Immature natural killer cell (primary cell): ENCODE measurements at places on chromosomes 12 and 14. TPM values are rescaled to one million over a fixed set of nuclear protein-coding genes. Genes with fewer than 3 reads are reported as not detected.
A peak's percentile ranks its signal among the peaks of the same experiment; 100 is the strongest.

GRCh38 chr12:43316520-43316919 is 235.5 kb downstream of the ADAMTS20 start:
- DNase-seq: no peak

REC8 gene
- polyA plus RNA-seq: 3.8 TPM

TAS2R7 gene
- not detected for polyA plus RNA-seq

MRPL52 gene
- polyA plus RNA-seq: 147 TPM

IRAK3 gene
- 0.53 TPM for polyA plus RNA-seq

LRP6 gene
- polyA plus RNA-seq: not detected

YARS2 gene
- polyA plus RNA-seq: 13.7 TPM

GRCh38 chr12:65631621-65632111 is 192.6 kb upstream of the HMGA2 start:
- DNase-seq: no peak

HSPA2 gene
- polyA plus RNA-seq: 0.73 TPM

FAM186B gene
- polyA plus RNA-seq: not detected

TAS2R8 gene
- polyA plus RNA-seq: not detected

DNA sequence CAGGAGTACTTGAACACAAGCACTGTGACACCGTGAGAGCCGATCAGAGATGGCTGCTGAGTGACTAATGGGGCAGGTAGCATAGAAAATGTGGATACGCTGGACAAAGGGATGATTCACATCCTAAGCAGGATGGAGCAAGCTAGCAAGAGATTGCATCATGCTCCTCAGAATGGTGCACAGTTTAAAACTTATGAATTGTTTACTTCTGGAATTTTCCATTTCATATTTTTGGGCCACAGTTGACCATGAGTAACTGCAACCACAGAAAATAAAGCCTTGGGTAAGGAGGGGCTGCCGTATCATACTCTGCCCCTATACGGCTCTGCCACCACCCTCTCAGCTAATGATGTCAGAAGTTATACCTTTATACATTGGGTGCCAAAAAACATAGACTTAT is 23.3 kb upstream of the MARK3 start:
- DNase-seq: no peak

DNA sequence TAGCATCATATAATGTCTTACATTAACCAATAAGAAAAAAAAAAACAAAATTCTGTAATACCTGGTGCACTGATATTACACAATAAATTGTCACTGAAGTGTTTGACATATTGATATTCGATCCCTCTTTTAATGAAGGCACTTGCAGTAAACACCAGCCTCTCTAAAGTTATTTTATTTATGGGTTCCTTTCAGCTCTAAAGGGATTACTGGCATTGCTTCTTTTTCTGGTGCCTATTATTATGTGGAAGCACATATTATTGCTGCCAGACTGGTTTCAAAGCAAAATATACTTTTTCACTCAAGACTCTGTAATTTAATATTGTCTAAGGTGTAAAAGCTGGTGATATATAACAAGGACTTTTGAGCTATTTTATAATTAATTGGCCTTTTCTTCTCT is 1090.5 kb downstream of the TRHDE start:
- DNase-seq: no peak

RTN1 gene
- polyA plus RNA-seq: 5.1 TPM

SLC25A21 gene
- not detected for polyA plus RNA-seq

OR11G2 gene
- polyA plus RNA-seq: not detected

SLC2A14 gene
- polyA plus RNA-seq: not detected

- no peak for DNase-seq
These were observed 8.1 kb downstream of the VAMP1 start for GRCh38 chr12:6462234-6462995.

DNA sequence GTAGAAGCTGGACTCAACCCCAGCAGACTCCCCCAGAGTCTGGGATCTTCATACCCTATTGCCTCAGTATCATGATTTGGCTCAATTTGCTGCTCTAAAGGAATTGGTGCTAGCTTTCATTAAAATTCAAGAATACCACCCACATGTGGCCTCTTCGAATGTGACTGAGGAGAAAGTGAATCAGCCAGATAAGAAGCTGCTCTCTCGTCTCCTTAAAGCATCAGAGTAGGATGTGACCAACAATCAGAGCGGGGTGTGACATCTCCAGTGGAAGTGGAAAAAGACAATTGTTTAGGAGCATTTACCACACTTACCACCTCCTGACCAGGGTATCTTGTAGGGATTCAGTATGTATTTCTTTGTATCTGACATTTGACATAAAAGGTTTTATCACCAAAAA is 278.2 kb upstream of the DIO2 start:
- DNase-seq: no peak

OR4E2 gene
- polyA plus RNA-seq: not detected

DNA sequence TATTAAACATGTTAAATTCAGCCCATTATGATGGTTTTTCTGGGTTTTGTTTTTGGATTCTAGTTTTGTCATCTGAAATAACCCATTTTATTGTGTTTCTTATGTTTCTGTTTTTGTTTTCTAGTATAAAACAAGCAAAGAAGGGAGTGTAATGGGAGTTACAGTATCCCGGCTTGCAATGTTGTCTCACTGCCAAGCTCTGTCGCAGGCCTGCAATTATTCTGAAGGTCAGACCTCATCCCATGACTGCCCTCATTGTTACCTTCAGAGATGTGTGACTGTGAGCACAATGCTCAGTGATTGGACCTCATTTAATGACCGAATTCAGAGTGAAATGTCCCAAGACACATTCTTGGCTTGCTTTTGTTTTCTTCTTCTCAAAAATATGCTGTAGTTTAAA is 73.0 kb upstream of the ATF1 start:
- no peak for DNase-seq

NGB gene
- polyA plus RNA-seq: not detected

CEBPE gene
- polyA plus RNA-seq: not detected

DNA sequence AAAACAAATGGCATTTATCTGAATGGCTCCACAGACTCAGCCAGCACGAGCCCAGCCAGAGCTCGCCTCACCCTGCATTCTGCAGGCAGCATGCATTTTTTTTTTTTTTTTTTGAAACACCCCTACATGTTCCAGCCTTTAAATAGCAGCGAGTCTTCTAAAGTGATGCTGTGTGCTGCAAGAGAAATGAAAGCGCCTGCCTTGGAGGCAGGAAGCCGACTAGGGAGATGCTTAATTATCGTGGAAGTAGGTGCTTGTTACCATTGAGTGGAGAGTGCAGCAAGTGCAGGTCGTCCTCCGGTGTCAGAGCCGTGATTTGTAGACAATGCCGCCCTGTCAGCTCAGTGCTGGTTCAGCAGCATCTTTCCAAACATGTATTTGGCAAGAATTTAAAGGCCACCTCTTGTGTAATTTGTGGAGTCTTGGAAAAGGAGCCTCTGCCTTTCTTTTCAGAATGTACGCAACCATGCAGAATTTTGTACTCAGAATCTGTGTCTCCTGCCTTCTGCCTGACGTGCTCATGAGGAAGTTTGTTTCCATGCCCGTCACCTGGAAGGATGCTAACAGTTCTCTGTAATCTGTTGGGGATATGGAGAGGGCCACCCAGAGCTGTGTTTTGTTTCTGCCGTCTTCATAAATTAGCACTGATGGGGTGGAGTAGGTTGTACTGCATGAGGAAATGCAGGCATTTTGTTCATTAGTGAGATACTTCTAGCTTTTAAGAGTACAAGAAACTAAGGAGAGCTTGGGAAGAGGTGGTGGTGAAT is 345.9 kb upstream of the RGS6 start:
- no peak for DNase-seq

BBS10 gene
- 0.52 TPM for polyA plus RNA-seq

GRCh38 chr14:31261859-31262731 is 54.5 kb upstream of the HECTD1 start:
- DNase-seq: no peak

- no peak for DNase-seq
These were observed 90.2 kb upstream of the HECTD1 start for GRCh38 chr14:31297701-31298344.

DNA sequence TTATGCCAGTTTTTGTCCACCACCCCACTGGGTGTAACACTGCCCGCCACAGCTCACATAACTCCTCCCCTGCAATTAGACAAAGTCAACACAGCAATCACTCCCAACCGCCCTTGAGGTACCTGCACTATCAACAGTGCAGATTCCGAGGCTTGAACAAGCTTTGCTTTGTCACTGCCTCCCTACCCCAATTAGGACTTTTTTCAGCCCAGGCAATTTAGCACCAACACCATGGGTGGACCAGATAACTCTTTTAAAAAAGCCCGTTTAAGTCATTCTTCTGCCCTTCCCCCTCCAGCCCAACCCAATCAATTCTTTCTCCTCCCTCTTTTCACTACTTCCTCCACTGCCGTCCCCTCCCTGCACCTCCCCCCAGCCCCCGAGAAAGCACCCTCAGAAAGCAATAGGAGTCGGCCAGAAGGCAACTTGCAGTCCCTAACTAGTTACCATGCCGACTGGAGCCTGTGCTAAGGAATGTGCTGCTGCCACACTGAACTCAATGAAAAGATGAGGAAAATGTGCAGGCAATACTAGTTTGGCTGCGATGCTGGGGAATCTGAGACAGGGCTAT is 45.7 kb upstream of the OTX2 start:
- DNase-seq: no peak

SGPP1 gene
- polyA plus RNA-seq: 21.2 TPM

ADAM20 gene
- polyA plus RNA-seq: not detected

DNA sequence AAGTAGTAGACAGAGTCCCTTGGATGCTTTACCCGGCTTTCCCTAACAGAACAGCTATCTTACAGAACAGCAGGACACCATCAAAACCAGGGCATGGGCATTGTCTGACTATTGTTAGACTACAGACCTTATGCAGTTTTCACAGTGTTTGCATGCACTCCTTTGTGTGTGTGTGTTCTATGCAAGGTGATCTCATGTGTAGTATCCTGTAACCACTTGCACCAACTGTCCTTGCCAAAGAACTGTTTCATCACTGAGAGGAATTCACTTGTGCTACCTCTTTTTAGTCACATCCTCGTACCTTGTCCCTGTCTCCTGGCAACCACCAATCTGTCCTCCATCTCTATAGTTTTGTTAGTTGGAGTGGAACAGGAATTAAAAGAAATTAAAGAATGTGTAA is 183.6 kb upstream of the PZP start:
- DNase-seq: no peak

PTGER2 gene
- 154 TPM for polyA plus RNA-seq

GRCh38 chr14:90797919-90798318 is 18.3 kb downstream of the TTC7B start:
- no peak for DNase-seq

DNA sequence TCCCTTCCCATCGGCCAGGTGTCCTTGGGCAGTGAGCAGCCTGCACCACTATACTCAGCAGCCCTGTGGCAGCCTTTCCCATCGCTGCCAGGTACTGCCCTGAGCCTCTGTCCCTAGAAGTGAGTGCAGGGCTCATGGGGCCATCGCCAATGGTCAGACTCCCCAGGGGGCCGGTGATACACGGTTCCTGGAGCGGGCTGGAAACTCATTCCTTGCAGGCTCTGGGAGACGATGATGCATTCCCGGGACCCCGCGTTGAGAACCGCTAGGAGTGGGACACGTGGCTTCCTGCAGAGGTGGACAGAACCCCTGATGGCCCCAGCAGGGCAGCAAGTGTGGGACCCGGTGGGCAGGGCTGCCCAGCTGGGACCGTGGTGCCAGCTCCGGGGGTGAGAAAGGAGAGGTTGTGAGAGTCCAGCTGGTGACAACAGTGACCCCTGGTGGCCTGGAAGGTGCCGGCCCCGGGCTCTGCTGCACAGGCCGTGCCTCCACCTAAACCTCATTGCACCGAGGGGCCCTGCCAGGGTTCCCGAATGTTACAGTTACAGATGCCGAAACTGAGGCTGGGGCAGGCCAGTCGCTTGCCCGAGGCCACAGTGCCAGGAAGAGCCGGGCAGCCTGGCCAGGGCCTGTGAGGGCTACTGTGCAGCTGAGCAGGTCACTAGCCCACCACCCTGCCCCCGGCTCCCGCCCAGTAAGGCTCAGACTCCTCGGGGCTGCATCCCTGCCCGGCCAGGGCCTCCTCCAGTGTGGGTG is 33.8 kb downstream of the FBRSL1 start:
- peak; percentile 63 for DNase-seq

GRCh38 chr14:72498646-72499045 is 395.3 kb downstream of the DPF3 start:
- DNase-seq: no peak

DNA sequence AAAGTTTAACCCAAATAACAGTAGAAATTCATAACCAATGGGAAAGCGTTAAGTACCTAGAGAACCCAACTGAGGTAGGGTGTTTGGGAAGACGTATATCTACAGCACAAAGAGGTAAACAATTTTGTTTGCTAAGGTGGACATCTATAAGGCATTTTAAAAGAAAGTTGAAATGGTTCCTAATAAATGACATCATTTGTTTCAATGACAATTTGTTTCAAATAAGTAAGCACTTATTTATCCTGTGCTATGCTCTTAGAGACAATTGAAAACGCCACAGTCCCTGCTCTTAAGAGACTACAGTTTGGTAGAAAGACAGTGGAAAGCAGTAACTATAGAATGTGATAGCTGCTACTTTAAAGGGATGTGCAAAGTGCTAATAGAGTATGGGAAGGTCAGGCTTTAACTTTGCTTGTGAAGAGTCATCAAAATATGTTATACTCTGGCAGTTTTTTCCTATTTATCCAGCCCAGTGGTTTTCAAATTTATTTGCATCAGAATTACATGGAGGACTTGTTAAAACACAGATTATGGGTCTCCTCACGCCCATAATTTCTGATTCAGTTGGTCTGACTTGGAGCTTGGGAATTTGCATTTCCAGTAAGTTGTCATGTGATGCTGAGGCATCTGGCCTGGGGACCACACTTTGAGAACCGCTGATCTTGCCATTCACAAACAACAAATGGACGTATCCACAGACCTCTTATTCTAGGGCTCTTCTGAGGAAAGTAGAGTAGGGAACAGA is 19.6 kb upstream of the SMCO2 start:
- DNase-seq: no peak

AQP6 gene
- polyA plus RNA-seq: not detected

DNA sequence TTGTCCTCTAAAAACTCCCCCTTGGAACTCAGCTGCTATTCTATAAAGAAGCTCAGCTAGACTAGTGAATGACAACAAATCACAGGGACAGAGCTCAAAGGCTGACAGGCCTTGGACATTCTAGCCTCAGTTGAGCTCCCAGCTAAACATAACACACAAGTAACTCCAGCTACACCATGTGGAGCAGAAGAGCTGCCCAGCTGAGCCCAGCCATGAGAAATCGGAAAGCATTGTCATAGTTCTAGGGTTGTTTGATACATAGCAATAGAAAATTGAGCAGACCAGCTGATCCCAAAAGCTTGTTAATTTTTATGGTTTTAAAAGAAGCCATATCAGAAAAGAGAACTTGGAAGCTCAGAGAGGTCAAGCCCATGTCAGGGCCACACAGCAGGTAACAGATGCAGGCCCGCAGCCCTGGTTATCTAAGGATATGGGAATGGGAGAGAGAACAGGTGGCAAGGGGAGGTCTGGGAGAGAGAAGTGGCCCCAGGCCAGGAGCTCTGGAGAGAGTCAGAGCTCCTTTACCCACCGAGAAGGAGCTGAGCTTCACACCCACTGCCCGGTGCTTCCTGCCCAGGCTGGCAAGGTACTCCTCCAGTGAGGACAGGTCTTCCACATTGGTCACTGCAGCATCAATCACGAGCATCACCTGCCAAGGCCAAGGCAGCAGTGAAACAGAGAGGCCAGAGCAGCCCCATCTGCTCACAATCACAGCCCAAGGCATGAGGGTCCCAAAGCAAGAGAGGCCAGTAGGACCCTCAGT is 2.9 kb downstream of the NGB start:
- no peak for DNase-seq
